Smooth muscle cell of the pulmonary artery (primary cell): ENCODE measurements at places on chromosomes 1 and 21. TPM values are rescaled to one million over a fixed set of nuclear protein-coding genes. Genes with fewer than 3 reads are reported as not detected.

Gene DDR2
- 282 and 310 TPM in 2 replicates for total RNA-seq

Gene RSPH1
- 0.13 TPM in 1 of 2 replicates, not detected in the other for total RNA-seq

Gene TENT5C
- total RNA-seq, result 1.5 and 4.5 TPM in 2 replicates

Gene TMEM201
- total RNA-seq, result 4.2 and 7.3 TPM in 2 replicates

Gene NBPF4
- 0.13 TPM in 1 of 2 replicates, not detected in the other for total RNA-seq

Gene LCE7A
- not detected in 2 replicates for total RNA-seq

Gene FMN2
- total RNA-seq, result 17.4 and 21.0 TPM in 2 replicates

Gene DNM3
- 0.76 and 0.78 TPM in 2 replicates for total RNA-seq

Gene FCRL6
- total RNA-seq, result not detected in 2 replicates

Gene AMY1B
- not detected in 2 replicates for total RNA-seq

Gene LDLRAD2
- total RNA-seq, result 0.13 TPM in 1 of 2 replicates, not detected in the other

Gene SLAMF7
- not detected in 2 replicates for total RNA-seq

Gene TMOD4
- total RNA-seq, result not detected in 2 replicates

Gene VANGL2
- total RNA-seq, result 0.07 and 0.46 TPM in 2 replicates

Gene LMNA
- 1,049 and 1,502 TPM in 2 replicates for total RNA-seq

Gene SFT2D2
- total RNA-seq, result 41.4 and 47.7 TPM in 2 replicates

Gene CAPN8
- total RNA-seq, result not detected in 2 replicates

Gene LMO4
- total RNA-seq, result 55.0 and 56.0 TPM in 2 replicates

Gene AUNIP
- total RNA-seq, result 0.30 and 0.78 TPM in 2 replicates

Gene ZBTB48
- 13.0 and 18.2 TPM in 2 replicates for total RNA-seq

Gene GMEB1
- total RNA-seq, result 8.4 and 10.2 TPM in 2 replicates

Gene KCNC4
- 4.7 and 26.8 TPM in 2 replicates for total RNA-seq

Gene AADACL3
- total RNA-seq, result not detected in 2 replicates

Gene CDC20
- total RNA-seq, result 7.9 and 16.5 TPM in 2 replicates

Gene IFI44L
- total RNA-seq, result 3.8 and 6.5 TPM in 2 replicates

Gene FNDC10
- total RNA-seq, result 3.6 and 8.2 TPM in 2 replicates

Gene LAD1
- total RNA-seq, result 0.07 TPM in 1 of 2 replicates, not detected in the other

Gene FCAMR
- not detected in 2 replicates for total RNA-seq

Gene HRNR
- not detected in 2 replicates for total RNA-seq

Gene PPIAL4G
- total RNA-seq, result not detected in 2 replicates

Gene SEC16B
- 2.5 and 3.2 TPM in 2 replicates for total RNA-seq

Gene TMPRSS15
- total RNA-seq, result not detected in 2 replicates

Gene GJC2
- 4.2 and 5.1 TPM in 2 replicates for total RNA-seq

Gene RIPK4
- 3.3 and 15.0 TPM in 2 replicates for total RNA-seq

Gene RPRD2
- 7.8 and 10.8 TPM in 2 replicates for total RNA-seq

Gene LCE1B
- not detected in 2 replicates for total RNA-seq

Gene C1orf174
- total RNA-seq, result 23.9 and 25.4 TPM in 2 replicates

Gene SAMD13
- 0.36 and 0.52 TPM in 2 replicates for total RNA-seq
